ENCODE measurements at places on chromosomes 5 and 9. TPM values are rescaled to one million over a fixed set of nuclear protein-coding genes. Genes with fewer than 3 reads are reported as not detected.

The PCDHGA12 gene
- total RNA-seq, result 1.5 TPM

The KIAA0825 gene
- total RNA-seq, result 2.3 TPM

The CARTPT gene
- not detected for total RNA-seq

The OTULINL gene
- total RNA-seq, result 13.6 TPM

The KCTD16 gene
- total RNA-seq, result 1.7 TPM

The C7 gene
- 84.1 TPM for total RNA-seq

The PTGDS gene
- 5.7 TPM for total RNA-seq

The ADGRV1 gene
- 4.2 TPM for total RNA-seq

GRCh38 chr9:132494857-132495256 is 84.8 kb downstream of the CFAP77 start:
- DNase-seq, result no peak
- H3K36me3 ChIP-seq, result no peaks in the 10 kb centered on the region
- no peak overlapping the region for H3K27ac ChIP-seq
- H3K4me1 ChIP-seq, result no peaks in the 10 kb centered on the region

DNA sequence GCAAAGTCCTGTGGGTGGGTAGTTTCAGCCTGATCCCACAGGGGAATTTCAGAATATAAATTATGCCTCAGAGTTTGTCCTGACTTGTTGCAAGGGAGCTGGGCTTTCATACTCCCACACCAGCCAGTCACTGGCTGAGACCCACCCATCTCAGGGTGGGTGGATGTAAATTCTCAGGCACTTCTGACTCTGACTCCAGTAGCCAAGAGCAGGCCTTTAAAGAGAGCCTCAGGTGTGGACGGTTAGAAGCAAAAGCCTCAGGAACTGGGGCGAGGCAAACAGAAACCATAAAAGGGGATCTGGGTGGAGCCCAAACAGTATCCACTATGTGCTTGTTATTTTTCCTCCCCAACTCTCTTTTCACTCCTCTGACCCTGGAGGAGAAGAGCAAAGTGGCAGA is 28.6 kb upstream of the FBXW11 start:
- H3K27me3 ChIP-seq, result no peaks in the 10 kb centered on the region
- H3K36me3 ChIP-seq, result no peaks in the 10 kb centered on the region
- no peak for DNase-seq

DNA sequence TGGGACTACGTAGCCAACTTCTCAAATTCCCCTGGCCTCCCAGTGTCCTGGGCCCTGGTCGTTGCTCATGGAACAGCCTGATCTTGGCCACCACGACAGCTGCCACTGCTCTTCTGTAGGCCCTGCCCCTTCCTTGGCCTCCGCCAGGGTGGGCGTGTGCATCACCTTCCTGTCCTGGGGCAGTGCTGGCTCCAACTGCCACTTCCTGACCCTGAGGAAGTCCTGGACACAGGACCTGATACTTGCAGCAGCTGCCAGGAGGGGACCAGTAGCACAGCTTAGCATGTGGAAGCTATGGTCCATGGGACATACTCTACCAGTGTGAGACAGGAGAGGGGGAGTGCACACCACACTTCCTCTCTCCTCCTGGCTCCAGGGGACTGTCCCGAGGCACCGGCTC is 145.2 kb downstream of the TENT4A start:
- no peak overlapping the region for H3K4me3 ChIP-seq
- DNase-seq, result no peak
- H3K4me1 ChIP-seq, result no peaks in the 10 kb centered on the region
- H3K36me3 ChIP-seq, result no peaks in the 10 kb centered on the region
- H3K27ac ChIP-seq, result no peak overlapping the region
- H3K27me3 ChIP-seq, result no peaks in the 10 kb centered on the region

- peaks cover 4% of the 10 kb centered on the region for H3K27me3 ChIP-seq
- no peak overlapping the region for H3K27ac ChIP-seq
- H3K36me3 ChIP-seq, result no peaks in the 10 kb centered on the region
- no peak overlapping the region for H3K4me3 ChIP-seq
Measured at GRCh38 chr5:153447534-153447933, 42.9 kb upstream of the GRIA1 start.

DNA sequence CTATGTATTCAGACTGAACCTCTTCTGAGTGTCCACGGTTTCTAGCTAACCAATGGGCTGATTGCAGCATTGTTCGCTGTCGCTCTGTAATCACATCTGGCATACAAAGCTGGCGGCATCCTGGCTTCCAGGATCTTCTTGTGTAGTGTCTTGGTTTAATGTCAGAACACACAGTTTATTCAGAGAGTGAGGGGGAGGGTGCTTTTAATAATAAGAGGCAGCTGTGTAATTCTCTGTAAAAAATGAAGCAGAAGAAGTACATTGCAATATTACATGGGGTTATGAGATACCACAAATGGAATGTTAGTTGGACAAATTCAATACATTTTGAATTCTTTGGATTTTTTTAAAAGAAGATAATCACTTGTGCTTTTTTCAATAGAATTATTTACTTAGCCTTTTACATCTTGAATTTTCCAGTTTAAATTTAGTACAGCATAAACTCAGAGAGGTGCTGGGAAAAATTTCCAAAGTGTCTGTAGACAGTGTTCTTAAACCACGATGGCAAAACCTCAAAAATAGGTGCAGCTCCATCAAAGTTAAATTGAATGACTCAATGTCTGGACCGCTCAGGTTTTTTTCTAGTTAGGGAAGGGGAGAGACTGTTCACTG is 206.0 kb downstream of the PCSK1 start:
- no peak overlapping the region for H3K4me3 ChIP-seq
- H3K4me1 ChIP-seq, result no peaks in the 10 kb centered on the region
- no peaks in the 10 kb centered on the region for H3K36me3 ChIP-seq
- no peak for DNase-seq
- H3K27ac ChIP-seq, result no peak overlapping the region
- H3K27me3 ChIP-seq, result no peaks in the 10 kb centered on the region

- H3K27me3 ChIP-seq, result no peaks in the 10 kb centered on the region
- no peaks in the 10 kb centered on the region for H3K36me3 ChIP-seq
- H3K4me1 ChIP-seq, result no peaks in the 10 kb centered on the region
Measured at GRCh38 chr5:65121880-65122436, 353.2 kb downstream of the CWC27 start.

- peak; percentile 39 for DNase-seq
- H3K27me3 ChIP-seq, result no peaks in the 10 kb centered on the region
- no peak overlapping the region for H3K27ac ChIP-seq
- no peaks in the 10 kb centered on the region for H3K36me3 ChIP-seq
Measured at GRCh38 chr9:121322037-121322736, 47.9 kb downstream of the STOM start.

DNA sequence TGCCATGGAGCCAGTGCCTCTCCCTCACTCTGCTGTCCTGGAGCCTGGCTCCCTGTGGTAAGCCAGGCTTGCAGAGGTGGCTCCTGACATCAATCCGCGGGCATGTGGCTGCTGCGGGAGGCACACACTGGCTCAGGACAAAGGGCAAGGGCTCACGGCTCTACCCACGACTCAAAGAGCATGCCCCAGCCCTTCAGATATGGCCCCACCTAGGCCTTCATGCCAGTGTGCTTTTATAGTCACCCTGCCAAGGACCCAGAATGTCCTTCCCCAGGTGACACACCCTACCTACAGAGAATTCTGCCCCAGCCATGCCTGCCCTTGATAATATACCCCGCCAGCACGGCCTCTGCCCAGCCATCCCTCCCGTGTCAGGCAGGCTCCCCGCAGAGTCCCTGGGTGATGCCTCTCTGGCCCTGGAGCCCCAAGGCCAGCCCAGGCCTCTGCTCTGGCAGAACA is 1.6 kb downstream of the MGAT4B start:
- peak overlapping the region; percentile 93 for H3K27ac ChIP-seq
- no peaks in the 10 kb centered on the region for H3K36me3 ChIP-seq
- no peaks in the 10 kb centered on the region for H3K4me1 ChIP-seq
- peak overlapping the region; percentile 77 for H3K4me3 ChIP-seq
- H3K27me3 ChIP-seq, result no peaks in the 10 kb centered on the region
- peak; percentile 43 for DNase-seq

- H3K36me3 ChIP-seq, result no peaks in the 10 kb centered on the region
- H3K27me3 ChIP-seq, result no peaks in the 10 kb centered on the region
- H3K4me3 ChIP-seq, result no peak overlapping the region
- no peak overlapping the region for H3K27ac ChIP-seq
- H3K4me1 ChIP-seq, result no peaks in the 10 kb centered on the region
Measured at GRCh38 chr9:117523531-117524153, 108.8 kb upstream of the ASTN2 start.

GRCh38 chr9:93082841-93083411 is 13.1 kb upstream of the CARD19 start:
- no peaks in the 10 kb centered on the region for H3K4me1 ChIP-seq
- H3K36me3 ChIP-seq, result no peaks in the 10 kb centered on the region
- no peak overlapping the region for H3K27ac ChIP-seq
- H3K4me3 ChIP-seq, result no peak overlapping the region
- peak; percentile 50 for DNase-seq

DNA sequence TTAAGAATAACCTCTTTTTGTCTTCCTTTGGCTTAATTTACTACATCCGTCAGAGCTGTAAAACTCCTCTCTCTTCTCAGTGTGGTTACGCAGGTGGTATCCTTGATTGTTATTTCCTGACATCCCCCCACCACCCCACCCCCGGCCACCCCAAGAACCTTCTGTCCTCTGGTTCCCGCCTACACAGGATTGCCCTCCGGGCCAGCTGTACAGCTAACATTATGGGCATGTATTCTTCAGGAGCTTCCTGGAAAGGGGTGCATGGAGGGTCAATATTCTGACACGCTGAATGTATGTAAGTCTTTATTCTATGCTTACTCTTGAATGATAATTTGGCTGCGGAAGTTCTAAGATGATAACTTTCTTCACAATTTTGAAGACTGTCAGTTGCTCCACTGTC is 13.0 kb upstream of the ANP32B start:
- no peak overlapping the region for H3K27ac ChIP-seq
- no peaks in the 10 kb centered on the region for H3K36me3 ChIP-seq
- no peaks in the 10 kb centered on the region for H3K27me3 ChIP-seq
- H3K4me1 ChIP-seq, result no peaks in the 10 kb centered on the region
- no peak overlapping the region for H3K4me3 ChIP-seq

DNA sequence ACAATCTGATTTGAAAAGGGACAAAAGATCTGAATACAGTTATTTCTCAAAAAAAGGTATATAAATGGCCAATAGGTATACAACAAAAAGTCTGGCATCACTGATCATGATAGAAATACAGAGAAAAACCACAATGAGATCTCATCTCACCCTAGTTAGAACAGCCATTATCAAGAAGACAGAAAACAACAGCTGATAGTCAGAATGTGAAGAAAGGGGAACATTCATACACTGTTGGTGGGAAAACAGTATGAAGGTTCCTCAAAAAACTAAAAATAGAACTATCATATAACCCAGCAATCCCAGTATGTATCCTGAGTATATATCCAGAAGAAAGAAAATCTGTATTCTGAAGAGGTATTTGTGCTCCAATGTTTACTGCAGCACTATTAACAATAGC is 75.7 kb upstream of the OR2K2 start:
- H3K36me3 ChIP-seq, result peaks cover 51% of the 10 kb centered on the region
- H3K4me1 ChIP-seq, result no peaks in the 10 kb centered on the region
- H3K4me3 ChIP-seq, result no peak overlapping the region
- no peak for DNase-seq

GRCh38 chr5:132012371-132013005 is 1.0 kb upstream of the ACSL6 start:
- H3K27me3 ChIP-seq, result no peaks in the 10 kb centered on the region
- DNase-seq, result peak; percentile 2
- H3K4me1 ChIP-seq, result no peaks in the 10 kb centered on the region
- no peaks in the 10 kb centered on the region for H3K36me3 ChIP-seq
- no peak overlapping the region for H3K4me3 ChIP-seq

- no peak overlapping the region for H3K4me3 ChIP-seq
- H3K27me3 ChIP-seq, result no peaks in the 10 kb centered on the region
- no peaks in the 10 kb centered on the region for H3K36me3 ChIP-seq
Measured at GRCh38 chr5:102625468-102625867, 126.7 kb upstream of the SLCO6A1 start.

DNA sequence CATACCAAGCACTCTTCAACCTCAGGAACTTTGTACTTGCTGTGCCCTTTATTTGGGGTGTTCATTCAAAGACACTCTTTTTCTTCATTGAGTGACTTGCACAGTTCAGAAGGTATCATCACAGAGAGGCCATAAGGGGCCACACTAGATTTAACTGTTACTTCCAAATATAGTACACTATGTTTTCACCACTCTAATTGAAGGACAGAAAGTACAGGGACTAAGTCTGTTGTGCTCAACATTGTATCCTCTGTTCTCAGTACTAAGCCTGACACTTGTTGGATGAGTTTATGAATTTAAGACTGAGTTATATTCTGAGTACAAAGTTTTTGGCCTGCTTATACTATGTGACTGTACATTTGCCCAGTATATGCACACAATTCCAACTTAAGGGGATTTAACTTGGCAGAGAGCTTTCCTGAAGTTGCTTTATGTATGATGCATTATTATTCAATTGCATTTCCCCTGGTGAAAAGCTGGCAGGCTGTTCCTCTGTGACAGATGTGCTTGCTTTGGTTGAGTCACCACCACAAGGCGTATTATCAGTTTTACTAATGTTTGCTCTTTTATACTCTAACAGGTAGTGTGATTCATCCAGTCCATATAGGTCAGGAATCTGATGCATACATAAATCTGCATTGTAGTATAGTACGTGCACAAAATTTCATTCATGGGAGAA is 714.8 kb downstream of the TLR4 start:
- H3K4me1 ChIP-seq, result no peaks in the 10 kb centered on the region
- H3K36me3 ChIP-seq, result no peaks in the 10 kb centered on the region
- no peaks in the 10 kb centered on the region for H3K27me3 ChIP-seq
- no peak overlapping the region for H3K27ac ChIP-seq
- H3K4me3 ChIP-seq, result no peak overlapping the region
- DNase-seq, result no peak

DNA sequence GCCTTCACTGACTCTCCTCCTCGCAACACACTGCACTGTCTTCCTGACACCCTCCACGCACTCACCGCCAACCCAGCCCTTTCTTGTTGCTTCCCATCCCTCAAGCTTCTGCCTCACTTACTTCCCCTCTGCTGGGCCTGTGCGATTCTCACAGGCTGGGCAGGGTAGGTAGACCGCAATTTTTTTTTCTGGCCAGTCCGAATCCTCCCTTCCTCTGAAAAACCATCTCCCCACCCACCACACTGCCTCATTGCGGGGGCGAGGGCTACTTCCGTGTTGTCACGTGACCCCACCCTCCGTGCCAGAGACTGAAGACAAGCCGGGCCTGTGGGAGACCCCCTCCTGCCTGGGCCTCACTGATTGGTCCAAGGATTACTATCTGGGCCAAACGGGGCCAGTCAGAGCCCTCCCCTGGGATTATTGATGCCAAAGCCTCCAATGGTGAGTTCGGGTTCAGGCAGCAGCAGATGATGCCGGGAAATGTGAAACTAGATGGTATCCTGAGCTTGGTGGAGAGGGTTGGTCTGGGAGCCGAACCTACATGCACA is 73.1 kb downstream of the STK10 start:
- no peak overlapping the region for H3K27ac ChIP-seq
- DNase-seq, result no peak
- no peak overlapping the region for H3K4me3 ChIP-seq
